ENCODE measurements at places on chromosomes 3 and 15.

DNA sequence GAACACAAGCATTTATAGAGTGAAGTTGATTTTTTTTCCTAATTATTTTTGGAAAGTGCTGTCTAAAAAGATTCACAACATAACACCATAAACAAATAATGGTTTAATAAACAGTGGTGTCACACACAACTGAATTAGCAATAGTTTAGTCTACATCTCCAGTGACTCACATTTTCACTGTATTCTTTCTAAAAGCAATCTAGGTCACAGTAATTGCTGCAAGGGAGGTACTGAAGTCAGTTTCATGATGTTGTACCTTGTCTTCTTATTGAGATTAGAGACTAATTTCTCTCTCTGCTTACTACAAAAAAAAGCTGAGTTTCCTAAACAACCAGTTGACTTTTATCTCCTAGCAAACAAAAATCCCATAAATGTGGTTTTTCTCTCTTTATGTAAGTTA lies 29.6 kb downstream of the PLSCR4 start:
- no peak for DNase-seq

DNA sequence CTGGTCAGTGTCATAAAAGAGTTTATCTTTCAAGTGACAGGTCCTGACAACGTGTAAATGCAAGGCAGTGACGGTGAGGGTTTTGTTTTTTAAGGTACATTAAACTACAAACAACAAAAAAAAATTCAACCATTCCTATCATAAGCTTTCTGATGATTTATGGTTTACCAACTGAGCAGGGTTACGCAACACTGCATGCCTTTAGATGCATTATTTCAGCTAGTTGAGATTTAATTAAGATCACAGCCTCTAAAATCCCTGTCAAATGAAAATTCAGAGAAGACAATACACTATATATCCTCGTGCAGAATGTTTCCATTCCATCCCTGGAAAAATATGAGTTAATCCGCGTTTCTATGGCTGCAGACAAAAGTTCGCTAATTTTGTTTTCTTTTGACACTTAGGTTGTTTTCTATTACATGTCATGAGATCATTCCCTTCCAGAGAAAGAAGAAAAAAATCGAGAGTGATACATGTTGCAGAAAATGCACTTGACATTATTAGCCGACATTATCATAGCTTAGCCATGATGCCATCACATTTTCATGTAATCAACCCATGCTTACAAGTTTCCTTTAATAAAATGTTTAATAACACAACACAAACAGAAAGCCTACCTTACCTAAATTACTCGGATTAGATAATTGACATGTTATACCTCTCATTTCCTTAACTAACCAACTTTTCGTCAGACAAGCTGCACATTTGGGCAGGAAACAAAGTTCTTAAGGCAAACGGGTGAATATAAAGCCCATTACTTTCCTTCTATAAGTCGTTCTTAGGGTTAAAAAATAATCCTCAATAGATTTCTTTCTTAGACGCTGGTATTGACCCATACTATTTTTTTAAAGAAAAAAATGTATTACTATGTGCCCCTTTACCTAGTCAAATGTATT lies 521.2 kb downstream of the FOXP1 start:
- DNase-seq = no peak

DNA sequence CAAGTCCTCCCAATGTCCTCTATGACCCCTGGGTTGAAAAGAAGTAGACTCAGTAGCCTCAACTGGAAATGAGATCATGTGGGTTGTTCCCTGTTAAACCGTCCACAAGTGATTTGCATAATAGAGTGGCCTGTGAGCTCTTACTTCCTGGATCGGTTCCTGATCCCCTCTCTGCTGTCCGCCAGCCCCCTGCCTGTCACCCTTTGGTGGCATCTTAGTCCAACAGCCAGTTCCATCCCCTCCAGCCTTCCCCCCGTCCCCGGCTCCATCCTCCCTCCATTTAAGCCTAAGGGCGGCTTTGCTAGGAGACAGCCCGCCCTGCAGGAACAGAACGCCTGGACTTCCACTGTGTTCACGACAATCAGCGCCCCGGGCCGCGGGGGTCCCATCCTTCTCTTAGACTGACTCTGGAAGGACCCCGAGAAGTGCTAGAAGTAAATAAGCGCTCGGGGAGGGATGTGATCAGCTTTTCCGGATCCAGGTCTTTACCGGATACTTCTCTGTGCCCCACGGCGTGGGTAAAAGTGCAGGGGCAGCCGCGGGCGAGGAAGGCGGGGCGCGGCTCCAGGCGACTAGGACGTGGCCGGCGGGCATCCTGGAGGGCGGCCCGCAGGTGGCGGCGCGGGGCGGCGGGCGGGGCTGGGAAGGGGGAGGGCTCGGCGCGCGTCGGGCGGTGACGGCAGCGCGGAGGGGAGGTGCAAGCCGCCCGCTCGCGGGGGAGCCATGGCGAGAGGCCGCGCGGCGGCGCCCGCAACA lies 51.2 kb upstream of the ULK4 start:
- peak; percentile 85 for DNase-seq

DNA sequence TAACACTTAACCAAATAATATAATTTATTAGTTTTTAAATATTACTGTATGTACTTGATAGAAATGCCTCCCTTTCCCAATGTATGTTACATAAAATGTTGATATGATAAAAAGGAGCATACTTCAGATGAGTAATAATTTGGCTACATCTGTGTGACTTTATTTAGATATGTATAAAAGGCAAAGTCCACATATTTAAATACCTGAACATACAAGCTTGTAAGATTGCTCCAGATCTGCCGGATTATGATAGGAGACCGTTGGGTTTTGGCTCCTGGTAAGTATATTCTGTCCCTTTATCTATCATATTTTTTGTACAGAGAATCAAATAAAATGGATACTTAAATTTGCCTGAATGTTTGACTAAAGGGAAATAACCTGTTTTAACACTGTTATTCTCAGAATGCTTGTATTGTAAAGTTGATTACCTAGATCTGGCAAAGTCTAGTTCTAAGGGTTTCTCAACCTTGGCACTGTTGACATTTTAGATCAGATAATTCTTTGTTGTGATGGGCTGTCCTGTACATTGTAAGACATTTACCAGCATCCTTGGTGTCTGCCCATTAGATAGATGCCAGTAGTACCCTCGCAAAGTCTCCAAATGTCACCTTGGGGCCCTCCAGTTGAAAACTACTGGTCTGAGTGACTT lies 38.5 kb downstream of the LRCH3 start:
- DNase-seq = no peak

GRCh38 chr15:62165793-62166375 lies 799 bp upstream of the C2CD4B start:
- DNase-seq = no peak

Measured in sigmoid colon (tissue), 7 donors.